Cardiac fibroblast (primary cell): ENCODE measurements at places on chromosomes 16 and 17.

GRCh38 chr16:75593825-75594820 lies 27.9 kb downstream of the GABARAPL2 start:
- DNase-seq = peak; percentile 79

- no peak for DNase-seq
These were observed 7.3 kb downstream of the CLUH start for GRCh38 chr17:2704031-2704889.

GRCh38 chr16:73998707-73999106 lies 297.9 kb upstream of the PSMD7 start:
- no peak for DNase-seq

- no peak for DNase-seq
These were observed 2.0 kb downstream of the AXIN2 start for GRCh38 chr17:65559461-65559803.

DNA sequence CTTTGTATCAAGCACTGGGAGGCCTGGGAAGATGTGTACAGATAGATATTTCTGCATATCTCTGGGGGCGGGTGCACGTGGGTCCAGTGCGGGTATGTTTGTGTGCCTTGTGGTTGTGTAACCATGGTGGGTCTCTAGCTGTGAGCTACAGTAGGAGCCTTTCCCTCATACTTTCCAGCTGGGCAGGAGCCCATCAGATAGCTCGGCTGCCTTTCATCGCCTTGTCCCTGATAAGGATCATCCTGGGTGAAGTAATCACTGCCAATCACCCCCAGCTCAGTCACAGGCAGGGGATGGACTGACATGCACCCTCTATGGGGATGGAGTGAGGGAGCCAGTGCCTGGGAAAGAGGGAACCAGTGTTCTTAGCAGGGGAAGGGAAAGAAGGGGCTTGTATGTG lies 3.2 kb upstream of the SCRN2 start:
- DNase-seq = peak; percentile 49

DNA sequence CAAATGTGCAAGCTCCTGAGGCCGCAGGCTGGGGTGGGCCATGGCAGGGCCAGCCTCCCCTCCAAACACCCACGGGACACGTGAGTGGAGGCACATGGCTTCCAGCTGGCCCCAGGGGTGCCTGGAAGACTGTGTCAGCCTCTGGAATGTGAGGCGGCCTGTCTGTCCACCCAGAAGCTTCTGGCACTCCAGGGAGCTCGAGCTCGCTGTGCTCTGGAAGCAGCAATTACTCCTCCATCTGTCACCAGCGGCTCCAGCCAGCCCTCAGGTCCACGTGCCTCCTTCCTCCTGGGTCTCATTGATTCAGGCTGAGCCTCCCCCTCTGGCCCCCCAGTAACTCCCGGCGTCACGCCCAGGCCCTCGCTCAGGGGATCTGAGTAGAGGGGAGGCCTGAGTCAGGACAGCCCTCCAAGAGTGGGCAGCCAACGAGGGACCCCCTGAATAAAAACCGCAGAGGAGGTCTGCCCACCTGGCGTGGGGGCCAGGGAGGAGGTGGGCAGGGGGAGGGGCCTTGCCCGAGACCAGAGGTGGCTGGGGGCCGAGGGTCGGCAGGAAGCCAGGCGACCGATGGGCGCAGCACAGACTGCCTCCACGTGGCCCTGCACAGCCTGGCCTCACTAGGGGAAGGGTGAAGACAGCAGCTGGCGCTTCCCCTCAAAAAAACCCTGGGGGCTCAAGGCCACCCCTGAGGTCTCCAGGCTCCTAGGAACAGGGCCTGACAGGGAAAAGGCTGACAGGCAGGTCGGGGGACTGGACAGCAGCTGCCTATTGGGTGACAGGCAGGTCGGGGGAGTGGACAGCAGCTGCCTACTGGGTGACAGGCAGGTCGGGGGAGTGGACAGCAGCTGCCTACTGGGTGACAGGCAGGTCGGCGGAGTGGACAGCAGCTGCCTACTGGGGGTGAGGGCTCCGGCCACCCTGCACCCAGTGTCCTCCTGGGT lies 11.9 kb downstream of the PIEZO1 start:
- peak; percentile 84 for DNase-seq

DNA sequence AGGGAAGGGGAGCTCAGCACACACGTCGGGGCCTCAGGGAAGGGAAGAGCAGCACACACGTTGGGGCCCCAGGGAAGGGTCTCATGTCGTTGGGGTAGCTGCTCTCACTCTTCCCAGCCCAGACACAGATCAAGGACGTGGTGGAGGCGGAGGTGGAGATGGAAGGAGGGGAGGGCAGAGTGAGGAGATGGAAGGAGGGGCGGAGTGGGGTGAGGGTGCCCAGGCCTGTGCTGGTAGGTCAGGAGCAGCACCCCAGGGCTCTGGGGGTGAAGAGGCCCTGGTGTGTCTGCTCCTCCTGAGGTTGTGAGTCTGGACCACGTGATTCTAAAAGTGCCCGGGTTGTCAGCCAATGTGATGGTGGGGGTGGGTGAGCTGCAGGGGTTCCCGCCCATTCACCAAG lies 14.9 kb downstream of the CLCN7 start:
- no peak for DNase-seq

GRCh38 chr16:75555213-75555706 lies 792 bp downstream of the TMEM231 start:
- DNase-seq = peak; percentile 92

DNA sequence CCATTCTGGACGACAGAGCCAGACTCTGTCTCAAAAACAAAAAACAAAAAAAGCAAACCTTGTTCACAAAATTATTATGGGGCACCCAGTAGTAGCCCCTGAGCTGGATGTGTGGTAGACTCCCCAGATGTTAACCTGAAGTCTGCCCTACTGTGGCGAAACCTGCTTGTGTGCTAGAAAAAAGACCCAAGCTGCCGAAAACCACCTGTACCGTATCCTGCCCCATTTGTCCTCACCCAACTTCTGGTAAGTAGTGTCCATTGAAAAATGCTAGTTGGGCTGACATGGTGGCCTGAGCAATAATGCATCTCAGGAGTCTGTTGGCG lies 9.1 kb downstream of the RMI2 start:
- no peak for DNase-seq

- DNase-seq = peak; percentile 48
These were observed 21.1 kb downstream of the ANKRD40 start for GRCh38 chr17:50686494-50687199.

DNA sequence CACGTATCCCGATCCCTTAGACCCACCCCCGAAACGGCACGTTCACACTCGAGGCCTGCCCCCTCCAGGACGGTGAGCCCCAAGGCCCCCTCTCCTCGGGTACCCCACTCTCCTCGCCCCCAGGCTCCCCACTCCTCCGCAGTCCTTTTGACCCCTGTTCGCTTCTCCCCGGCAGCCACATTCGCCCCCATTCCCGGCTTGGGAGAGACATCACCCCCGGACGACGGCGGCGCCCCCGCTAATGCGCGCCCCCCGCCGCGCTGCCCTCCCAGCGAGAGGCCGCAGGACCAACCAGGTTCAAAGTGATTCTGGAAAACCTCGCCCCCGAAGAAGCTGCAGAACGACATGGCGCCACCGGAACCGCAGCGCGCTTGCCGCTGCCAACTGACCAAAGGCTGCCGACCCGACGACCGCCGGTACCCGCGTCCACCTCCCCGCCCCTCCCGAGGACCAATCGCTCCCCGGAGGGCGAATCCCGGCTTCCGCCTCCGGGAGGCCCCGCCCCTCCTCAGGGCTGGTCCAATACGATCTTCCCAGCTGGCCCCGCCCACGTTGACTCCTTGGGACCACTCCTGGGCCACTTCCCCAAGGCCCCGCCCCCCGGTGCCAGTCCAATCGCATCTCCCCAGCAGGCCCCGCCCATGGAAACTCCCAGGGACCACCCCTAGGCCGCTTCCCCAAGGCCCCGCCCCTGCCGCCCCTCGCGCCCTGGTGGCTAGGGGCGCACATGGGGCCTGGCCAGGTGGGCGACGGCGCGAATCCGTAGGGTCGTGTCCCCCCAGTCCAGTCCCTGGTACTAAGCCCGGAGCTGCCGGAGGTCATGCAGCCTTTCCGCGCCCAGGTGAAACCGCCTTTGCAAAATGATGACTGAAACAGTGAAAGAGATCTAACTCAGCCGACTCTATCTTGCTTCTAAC lies at the start of gene MSRB1:
MSRB1 (minus strand) TSS at position 390 of the 917 bp plus-strand sequence; CDS start at position 347, 43 bp downstream.
- DNase-seq = peak; percentile 99

DNA sequence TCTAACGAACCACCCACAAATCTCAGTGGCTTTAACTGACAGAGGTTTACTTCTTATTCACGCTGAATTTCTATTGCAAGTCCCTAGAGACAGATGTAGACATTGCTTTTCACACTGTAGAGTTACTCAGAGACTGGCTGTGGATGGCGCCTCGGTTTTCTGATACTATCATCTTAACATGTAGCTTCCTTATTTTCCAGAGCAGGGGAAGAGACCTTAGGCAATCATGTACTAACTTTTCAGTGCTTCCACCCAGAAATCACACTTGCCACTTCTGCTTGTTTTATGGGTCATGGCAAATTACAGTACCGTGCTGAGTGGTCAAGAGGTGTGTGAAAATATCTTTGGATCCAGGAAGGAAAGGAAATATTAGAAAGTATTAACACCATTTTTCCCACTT lies 65.4 kb downstream of the MAF start:
- no peak for DNase-seq

DNA sequence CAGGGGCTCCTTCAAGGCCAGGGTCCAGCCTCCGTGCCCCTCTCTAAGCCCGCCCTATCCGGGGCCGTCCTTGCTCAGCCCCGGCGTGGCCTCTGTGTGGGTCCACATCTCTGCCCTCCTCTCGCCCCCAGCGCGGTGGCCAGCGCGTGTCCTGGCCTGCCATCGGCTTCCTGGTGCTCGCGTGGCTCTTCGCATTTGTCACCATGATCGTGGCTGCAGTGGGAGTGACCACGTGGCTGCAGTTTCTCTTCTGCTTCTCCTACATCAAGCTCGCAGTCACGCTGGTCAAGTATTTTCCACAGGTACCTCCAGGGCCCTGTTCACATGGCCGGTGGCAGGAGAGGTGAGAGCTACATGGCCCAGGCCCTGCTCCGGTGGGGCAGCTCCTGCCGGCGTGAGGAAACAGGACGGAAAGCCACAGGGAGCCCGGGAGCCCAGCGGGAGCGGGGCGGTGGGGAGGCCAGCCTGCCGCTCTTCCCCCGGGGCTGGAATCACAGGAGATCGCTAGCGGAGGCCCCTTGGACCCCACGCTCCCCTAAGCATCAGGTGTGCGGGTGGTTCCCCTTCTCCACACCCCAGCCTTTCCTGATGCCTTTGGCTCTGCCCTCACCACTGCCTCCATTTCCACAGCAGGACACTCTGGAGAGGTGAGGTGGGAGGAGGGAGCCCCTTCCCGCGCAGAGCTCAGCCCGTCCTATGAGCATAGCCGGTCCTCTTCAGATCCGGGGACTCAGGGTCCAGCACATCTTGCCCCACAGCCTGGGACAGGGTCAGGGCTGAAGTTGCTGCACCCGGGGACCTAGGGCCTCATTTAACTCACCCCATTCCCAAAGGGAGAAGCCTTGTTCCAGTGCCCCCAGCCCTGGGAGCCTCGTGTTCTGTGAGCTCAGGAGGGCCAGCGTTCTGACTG lies 10.2 kb downstream of the TAX1BP3 start:
- DNase-seq = no peak

- DNase-seq = no peak
These were observed 20.5 kb downstream of the COG7 start for GRCh38 chr16:23432176-23433128.

GRCh38 chr17:5680766-5681165 lies 96.5 kb upstream of the NLRP1 start:
- no peak for DNase-seq

- DNase-seq = no peak
These were observed 5.7 kb upstream of the TSPOAP1 start for GRCh38 chr17:58334256-58334655.

- DNase-seq = no peak
These were observed 672.5 kb upstream of the KIF2B start for GRCh38 chr17:53150101-53150698.

DNA sequence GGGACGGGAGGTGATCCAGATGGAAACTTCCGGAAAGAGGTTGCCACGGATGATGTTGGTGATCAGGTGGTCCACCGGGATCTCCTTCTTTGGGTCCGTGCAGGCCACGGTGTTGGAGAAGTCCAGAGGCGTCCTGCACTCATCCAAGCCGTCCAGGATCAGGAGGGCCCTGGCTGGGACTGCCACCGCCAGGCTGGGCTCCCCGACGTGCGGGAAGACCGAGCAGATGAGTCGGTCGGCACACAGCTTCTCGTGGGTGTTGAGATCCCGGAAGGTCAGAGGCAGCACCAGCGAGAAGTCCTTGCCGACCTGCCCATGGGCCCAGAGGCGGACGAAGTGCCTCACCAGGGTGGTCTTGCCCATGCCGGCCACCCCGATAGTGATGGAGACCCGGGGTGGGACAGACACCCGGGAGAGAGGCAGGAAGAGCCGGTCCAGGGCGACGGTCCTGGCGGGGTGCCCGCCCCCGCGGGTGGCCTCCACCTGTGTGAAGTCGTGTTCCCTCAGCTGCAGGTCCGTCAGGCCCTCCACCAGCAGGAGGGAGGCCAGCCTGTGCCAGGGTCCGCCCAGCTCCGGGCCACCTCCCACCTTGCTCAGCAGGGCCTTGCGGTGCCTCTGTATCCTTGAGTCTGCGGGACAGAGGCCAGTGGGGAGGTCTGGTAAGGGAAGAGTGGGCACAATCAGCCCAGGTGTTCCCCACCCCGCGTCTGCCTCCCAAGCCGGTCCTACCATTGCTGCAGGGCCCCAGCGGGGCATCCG lies 12.9 kb downstream of the NLRC3 start:
- no peak for DNase-seq

DNA sequence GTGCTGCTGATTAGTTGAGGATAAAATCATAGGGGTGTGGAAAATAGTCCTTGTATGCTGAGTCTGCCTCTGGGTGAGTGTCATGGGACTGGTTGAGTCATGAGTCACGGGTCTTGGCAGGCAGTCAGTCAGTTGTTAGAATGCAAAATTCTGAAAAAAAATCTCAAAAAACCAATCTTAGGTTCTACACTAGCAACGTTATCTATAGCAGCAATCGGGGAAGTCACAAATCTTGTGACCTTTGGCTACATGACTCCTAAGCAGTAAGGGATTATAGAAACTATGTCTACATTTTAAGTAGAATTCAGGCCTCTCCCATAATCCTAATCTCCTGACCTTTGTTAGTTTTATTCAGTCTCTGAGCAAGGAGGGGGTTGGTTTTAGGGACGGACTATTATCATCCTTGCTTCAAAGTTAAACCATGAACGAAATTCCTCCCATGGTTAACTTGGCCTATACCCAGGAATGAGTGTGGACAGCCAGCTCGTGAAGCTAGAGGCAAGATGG lies 18.0 kb upstream of the PMFBP1 start:
- DNase-seq = peak; percentile 87

GRCh38 chr17:62098623-62099231 lies 33.6 kb upstream of the MED13 start:
- DNase-seq = no peak

- DNase-seq = no peak
These were observed 202.3 kb downstream of the HS3ST4 start for GRCh38 chr16:25894093-25894492.

GRCh38 chr16:10045291-10045775 lies 136.9 kb downstream of the GRIN2A start:
- no peak for DNase-seq

DNA sequence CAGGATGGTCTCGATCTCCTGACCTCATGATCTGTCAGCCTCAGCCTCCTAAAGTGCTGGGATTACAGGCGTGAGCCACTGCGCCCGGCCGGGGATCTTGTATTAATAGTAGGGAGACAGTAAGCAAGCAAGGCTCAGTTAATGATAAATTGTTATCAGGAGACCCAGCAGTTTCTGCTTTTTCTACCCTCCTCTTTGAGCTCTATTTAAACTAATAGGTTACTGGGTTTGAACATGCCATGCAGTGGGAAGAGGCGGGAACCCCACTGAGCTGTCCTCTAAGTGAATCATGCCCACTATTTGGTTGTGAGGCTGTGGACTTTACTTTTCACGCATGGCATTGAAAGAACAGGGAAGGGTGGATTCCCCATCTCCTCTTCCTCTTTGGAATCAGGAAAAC lies 223.9 kb downstream of the WWOX start:
- no peak for DNase-seq
